ENCODE measurements at places on chromosomes 12 and 14.

- DNase-seq = no peak
These were observed 76.0 kb upstream of the CCDC60 start for GRCh38 chr12:119258556-119258955.

DNA sequence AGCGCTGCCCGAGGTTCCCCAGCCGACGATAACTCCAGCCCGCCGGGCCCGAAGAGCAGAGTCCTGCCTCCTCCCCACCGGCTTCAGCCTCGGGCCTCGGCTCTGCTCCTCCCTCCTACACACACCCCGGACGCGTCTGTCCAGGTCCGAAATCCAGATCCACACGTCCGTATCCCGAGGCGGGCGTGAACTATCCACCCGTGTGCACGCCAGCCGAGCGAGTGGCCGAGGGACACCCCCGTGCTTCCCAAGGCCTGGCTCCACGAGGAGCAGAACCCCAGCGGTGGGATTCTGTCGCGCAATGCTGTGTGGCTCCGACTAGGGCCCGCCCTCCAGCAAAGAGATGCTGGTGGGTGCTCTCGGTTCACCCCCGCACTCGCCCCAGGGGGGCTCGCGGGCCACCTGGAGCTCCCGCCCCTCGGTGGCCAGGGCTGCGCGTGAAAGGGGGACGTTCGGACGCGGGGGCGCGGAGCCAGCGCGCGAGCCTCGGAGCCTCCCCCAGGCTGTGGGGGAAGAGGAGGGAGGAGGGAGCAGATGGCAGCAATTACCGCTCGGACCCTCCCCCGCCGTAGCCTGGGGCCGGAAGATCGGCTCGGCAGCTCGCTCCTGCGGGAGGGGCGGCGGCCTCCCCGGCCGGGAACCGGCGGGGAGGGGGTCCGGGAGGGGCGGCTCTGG is 18.9 kb upstream of the ANKRD33 start:
- DNase-seq = no peak

- no peak for DNase-seq
These were observed 222.7 kb downstream of the FOXN3 start for GRCh38 chr14:89194376-89194775.

GRCh38 chr14:67986131-67986841 is 166.7 kb downstream of the RAD51B start:
- no peak for DNase-seq

GRCh38 chr12:87336814-87337336 is 692.3 kb downstream of the C12orf50 start:
- DNase-seq = no peak

DNA sequence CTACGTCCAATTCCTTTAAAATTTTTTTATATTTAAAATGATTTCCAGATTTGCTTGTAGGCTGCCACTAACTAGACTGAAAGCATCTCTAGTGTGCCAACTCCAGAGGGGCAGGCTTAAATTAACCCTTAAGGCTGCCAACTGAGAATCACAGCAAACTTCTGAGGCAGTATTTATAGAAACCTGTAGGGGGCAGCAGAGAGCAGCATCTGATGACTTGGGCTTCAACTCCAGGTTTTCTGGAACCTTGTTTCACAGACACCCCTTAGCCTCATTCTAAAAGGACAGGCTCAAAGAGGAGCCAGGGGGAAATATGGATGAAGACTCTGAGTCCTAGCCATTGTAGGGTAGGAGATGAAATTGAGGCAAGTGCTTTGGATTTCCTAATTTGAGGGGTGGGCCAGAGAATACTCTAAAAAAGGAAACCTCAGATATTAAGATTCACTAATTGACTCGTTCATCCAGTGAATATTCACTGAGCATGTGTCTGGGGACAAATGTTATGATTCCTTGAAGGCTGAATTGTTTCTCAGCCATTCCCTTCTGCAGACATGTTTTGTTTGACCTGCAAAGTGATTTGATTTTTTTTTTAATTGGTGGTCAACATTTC is 63.3 kb upstream of the HSPB8 start:
- DNase-seq = peak; percentile 3

- no peak for DNase-seq
These were observed 55.4 kb downstream of the SLCO1B3 start for GRCh38 chr12:20865873-20866272.

GRCh38 chr12:64025174-64025958 is 180.9 kb downstream of the SRGAP1 start:
- no peak for DNase-seq

DNA sequence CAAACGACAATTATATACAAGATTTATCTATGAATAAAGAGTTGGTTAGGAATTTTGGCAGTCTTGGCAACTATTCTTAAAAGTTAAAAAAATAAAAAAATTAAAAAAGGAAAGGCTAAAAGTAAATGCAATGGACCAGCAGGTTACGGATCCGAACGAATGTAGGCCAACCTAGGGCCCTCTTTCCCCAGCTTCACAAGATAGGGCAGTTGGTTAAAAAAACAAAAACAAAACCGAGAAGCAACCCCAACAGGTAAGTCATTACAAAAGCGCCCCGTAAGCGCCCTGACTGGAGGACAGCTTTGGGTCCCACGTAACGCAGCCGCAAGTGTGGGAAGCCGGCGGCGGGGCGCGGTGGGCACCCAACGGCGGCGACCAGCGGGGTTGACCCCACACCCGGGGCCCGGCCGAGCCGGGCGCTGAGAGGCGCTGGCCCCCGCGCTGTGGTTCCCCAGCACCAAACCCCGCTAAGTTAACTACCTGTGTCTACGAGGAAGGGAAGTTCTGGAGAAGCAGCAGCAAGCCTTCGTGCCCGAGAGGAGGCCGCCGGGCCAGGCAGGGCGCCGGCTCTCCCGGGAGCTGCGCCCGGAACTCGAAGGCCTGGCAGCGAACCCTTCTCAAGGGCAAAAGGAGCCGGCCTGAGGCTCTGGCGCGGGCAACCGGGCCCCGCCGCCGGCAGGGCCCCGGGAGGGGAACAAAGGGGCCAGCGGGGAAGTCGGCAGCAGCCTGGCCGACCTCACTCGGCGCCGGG is 882 bp downstream of the HECTD1 start:
- DNase-seq = peak; percentile 39

All from activated CD4-positive, alpha-beta T cell treated with anti-CD3 and anti-CD28 coated beads, Interleukin-2, amount 50 U/mL, for 1 hour (primary cell).